NCI-H226 (cell line): ENCODE measurements at places on chromosomes 6 and 20.

- no peak for DNase-seq
Measured at GRCh38 chr6:161422710-161423680, 149.1 kb upstream of the AGPAT4 start.

- no peak for DNase-seq
Measured at GRCh38 chr20:62949962-62950361, 2.5 kb upstream of the SLC17A9 start.

DNA sequence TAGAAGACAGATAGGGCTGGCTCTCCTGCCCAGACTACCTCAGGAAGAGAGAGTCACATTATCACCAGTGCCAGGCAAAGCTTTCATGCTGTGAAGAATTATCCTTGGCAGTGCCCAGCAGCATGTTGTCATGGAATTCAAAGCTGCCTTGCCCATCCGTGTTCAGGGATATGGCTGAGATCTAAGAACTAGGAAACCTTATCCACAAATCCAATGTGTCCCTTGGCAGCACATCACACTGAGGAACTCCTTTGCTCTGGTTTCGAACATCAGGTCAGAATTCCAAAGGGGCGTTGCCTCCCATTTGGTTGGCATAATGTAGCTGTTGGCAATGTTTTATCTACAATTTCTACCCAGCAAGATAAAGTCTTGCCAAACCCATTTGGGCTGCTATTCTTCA lies 52.7 kb downstream of the ADGRF1 start:
- peak; percentile 86 for DNase-seq

GRCh38 chr6:53910834-53911233 lies 116.0 kb downstream of the LRRC1 start:
- no peak for DNase-seq

DNA sequence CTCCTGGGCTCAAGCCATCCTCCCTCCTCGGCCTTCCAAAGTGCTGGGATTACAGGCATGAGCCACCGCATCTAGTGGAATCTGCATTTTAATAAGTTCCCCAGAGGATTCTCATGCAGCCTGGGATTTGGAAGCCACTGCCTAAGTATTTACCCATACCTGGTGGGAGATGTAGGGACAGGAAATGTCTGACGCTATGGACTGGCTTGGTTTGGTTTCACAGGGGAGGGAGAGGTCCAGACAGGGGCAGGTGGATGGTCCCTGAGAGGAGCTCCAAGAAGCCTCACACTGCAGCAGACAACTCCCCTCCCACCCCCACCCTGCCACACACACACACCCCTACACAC lies 4.4 kb downstream of the VSTM2L start:
- DNase-seq = peak; percentile 9

GRCh38 chr6:14542670-14543366 lies 425.2 kb downstream of the CD83 start:
- DNase-seq = peak; percentile 62

GRCh38 chr20:41905199-41905598 lies 287.0 kb upstream of the CHD6 start:
- DNase-seq = no peak

GRCh38 chr6:150266963-150267685 lies 101.7 kb upstream of the IYD start:
- no peak for DNase-seq

DNA sequence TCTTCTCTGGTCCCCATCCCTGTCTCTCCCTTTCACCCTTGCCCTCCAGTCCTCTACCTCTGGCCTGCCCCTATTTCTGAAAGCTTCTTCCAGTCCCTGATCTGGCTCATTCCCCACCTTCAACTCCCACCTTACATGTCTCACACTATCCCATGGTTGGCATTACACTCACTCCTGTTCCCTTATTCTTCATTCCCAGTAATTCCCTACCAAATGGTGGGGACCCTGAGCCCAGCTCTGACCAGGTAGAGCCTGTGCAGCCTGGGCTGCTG lies 6.4 kb downstream of the TP53INP2 start:
- DNase-seq = no peak

GRCh38 chr20:49765846-49766541 lies 46.6 kb upstream of the SLC9A8 start:
- DNase-seq = no peak
